ENCODE measurements at places on chromosomes 2 and 18. TPM values are rescaled to one million over a fixed set of nuclear protein-coding genes. Genes with fewer than 3 reads are reported as not detected.

- no peak for DNase-seq
These were observed 240.7 kb downstream of the NRXN1 start for GRCh38 chr2:50791271-50791670.

DNA sequence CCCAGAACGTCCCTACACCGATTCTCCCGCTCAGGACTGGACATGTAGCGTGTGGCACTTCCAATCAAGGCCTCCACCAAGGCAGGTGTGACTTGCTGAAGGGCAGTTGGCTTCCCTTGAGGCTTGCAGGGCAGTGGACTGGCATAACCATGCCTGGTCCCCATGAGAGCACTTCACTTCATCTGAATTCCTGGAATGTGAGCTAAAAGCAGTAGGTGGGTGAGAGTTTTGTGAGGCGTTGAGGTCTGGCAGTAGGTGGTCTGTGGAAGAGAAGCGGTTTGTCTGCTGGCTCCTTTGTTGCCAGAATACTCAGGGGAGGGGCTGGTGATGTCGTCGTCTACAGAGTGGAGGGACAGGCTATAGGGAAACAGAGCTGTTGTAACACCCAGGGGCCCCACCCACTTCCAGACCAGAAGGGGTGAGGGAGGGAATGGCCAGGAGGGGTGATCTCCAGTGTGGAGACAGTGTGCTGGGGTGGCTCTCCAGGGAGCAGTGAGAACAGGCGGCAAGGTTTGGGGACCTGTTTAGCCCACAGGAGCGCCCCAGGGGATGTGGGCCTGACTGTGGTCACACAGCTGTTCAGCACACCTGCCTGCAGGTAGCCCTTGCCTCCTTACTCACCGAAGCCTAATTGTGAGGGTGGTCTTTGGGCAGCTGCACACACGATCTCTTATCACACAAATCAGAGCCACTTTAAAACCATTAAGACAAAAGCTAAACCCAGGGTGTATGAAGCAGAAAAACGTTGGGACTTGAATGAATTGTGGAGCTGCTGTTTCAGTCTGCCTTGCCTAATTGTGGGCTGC, 21.5 kb upstream of the ALKAL2 start:
- DNase-seq = no peak

- DNase-seq = no peak
These were observed 368.9 kb upstream of the TNP1 start for GRCh38 chr2:217228732-217229131.

GRCh38 chr2:144102386-144102785, 417.5 kb downstream of the ZEB2 start:
- no peak for DNase-seq

GRCh38 chr2:195252018-195252417, 405.0 kb upstream of the SLC39A10 start:
- no peak for DNase-seq

DNA sequence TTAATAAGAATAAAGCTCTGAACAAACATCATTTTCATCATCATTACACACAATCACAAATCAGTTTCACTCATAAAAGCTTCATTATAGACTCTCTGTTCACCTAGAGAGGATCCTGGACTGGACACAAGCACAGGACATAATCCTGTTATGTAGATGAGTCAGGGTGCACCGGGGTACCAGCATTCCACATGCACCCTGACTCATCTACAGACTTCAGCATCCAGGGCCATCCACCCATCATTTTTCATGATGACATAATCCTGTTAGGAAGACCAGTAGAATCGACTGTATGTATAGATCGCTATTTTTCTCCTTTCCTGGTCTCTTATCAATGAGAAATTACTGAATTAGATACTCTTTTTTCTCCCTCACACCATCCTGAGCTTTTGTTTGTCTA, 73.7 kb upstream of the PIK3C3 start:
- DNase-seq = no peak

GRCh38 chr2:97740590-97741182, 27.3 kb downstream of the ZAP70 start:
- DNase-seq = peak; percentile 26

DNA sequence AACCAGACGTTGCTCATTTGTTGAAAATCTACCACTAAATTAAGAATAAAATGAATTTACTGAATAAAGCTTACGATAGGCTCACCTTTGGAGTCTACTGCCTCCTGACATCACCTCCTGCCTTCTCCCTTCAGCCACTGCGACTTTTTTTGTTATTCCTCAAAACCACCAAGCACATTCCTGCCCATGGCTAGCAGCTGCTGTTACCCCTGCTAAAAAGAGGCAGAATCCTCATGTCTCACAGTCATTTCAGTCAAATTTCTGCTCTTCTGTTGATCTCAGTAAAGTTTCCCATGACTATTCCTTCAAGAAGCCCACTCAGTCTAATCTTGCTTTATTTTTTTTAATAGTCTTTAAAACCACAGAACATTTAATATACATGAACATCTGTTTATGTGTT, 40.8 kb upstream of the ANKRD62 start:
- no peak for DNase-seq

DNA sequence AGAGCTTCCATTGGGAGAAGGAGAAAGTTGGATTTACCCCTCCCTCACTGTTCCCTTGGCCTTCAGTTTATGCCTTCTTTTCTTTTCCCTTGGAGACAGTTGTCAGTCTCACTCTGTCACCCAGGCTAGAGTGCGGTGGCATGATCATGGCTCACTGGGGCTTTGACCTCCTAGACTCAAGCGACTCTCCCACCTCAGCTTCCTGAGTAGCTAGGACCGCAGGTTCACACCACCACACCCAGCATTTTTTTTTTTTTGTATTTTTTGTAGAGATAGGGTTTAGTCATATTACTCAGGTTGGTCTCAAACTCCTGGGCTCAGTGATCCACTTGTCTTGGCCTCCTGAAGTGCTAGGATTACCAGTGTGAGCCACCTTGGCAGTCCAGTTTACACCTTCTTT, 49.9 kb downstream of the SLC9A4 start:
- DNase-seq = no peak

DNA sequence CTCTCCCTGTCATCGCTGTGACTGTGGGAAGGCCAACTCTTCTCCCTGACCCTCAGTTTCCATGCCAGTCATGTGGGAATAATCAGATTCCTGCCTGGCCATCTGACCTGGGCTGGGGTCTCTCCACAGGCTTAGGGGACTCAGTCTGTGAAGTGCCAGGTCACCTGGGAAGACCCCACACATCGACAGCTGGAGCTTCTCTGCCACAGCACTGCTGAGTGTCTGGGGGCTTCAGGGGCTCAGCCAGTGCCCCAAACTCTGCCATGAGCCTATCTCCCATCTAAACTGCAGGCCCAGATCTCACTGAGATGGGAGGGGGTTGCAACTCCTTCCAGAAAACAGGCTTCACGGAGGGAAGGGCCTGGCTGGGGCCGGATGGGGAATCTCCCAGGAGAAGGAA, 42.0 kb upstream of the OTOS start:
- no peak for DNase-seq

- no peak for DNase-seq
These were observed 77.7 kb upstream of the MAP4K3 start for GRCh38 chr2:39514825-39515224.

- no peak for DNase-seq
These were observed 55.4 kb downstream of the CDC42EP3 start for GRCh38 chr2:37615804-37616676.

- no peak for DNase-seq
These were observed 17.2 kb downstream of the TNP1 start for GRCh38 chr2:216842636-216843035.

DNA sequence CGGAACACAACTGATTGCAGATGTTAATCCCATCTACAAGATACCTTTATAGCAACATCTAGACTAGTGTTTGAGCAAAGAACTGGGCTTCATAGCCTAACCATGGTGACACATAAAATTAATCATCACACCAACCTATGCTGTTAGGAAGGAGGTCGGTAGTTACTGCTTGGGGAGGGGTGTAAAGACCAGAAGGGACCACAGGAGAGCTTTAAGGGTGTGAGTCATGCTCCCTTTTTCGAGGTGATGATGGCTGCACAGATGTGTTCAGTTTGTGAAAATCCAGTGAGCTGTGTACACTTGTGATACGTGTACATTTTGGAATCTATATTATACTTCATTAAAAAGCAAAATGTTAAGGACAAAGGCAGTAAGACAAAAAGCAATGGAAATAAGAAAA, 4.6 kb upstream of the SEH1L start:
- no peak for DNase-seq

DNA sequence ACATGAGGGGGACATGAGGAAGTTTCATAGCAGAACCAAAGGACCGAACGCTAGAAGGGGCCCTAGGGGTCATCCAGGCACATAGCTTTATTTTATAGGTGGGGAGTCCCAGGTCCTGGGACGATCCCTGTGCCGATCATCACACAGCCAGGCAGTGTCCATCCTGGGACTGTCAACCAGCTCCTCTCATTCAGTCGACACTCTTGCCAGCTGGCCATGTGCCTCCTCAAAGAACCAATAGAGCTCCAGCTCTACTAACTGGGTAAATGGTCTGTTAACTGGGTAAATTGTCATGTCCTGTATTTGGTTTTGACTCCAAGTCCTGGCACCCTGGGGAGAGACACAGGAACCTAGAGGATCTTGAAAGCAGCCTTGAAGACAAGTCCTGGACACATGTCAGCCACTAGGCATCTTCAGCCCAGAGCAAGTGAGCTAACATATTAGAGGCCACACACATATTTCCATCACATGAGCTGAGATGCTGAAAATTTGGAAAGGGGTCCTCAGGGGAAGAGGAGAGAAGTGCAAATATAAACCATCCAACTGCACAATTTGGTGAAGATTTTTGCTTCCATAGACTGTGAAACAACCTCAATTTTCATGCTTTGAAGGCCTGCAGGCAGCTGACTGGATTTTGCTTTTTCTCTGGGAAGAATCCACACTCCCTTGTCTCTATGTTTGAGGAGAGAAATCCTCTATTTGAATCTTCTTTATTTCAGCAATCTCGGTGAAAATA, 361.1 kb upstream of the SLC14A2 start:
- DNase-seq = no peak

- DNase-seq = no peak
These were observed 167.0 kb downstream of the NDUFA10 start for GRCh38 chr2:239858179-239858578.

DNA sequence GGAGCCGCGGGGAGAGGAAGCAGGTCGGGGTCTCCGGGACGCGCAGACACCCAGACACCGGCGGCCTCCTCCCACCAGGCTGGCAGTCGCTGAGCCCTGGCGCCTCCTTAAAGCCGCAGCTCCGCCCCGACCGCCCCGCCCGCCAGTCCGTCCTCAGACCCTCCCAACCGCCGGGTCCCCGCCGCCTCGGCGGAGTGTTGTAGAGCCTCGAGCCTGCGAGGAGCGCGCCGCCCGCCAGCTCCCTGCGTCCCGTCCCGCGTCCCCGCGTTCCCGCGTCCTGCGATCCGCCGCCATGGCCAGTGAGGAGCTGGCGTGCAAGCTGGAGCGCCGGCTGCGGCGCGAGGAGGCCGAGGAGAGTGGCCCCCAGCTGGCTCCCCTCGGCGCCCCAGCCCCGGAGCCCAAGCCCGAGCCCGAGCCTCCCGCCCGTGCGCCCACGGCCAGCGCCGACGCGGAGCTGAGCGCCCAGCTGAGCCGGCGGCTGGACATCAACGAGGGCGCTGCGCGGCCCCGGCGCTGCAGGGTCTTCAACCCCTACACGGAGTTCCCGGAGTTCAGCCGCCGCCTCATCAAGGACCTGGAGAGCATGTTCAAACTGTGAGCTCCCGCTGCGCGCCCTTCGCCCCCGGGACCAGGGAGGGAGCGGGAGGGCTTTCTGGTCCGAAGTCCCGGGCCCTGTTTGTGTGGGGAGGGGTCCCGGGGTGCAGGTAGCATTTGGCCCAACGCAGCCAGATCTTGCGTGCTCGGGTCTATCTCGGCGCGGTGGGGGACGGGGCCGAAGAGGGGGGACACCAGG, at the start of gene EFHD1:
Gene EFHD1 (plus strand): TSS at position 192 of the 793 bp plus-strand sequence. CDS start 101 bp downstream, at position 293.
- DNase-seq = peak; percentile 84

DNA sequence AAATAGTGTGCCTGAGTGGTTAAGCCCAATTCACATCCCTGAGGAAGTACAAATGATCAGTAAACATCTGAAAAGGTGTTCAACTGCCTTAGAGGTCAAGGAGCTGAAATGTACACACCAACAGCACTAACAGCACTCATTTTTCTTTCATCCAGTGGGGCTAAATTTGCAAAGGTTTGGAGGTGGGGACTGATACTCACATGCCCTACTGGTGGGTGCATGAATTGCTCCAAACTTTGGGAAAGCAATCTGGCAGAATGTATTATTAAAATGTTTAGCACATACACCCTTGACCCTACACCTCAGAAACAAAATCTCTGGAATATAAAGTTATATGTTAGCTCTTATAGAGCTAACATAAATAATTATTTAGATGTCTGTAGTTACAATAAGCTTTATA, 19.0 kb upstream of the FAM178B start:
- DNase-seq = no peak

Gene RAB6C
- not detected for total RNA-seq

Gene MFF
- 144 TPM for total RNA-seq

Gene DUSP2
- total RNA-seq = 5.2 TPM

Gene BUB1
- 45.7 TPM for total RNA-seq

Gene ANKRD39
- total RNA-seq = 19.0 TPM

Gene ANTXR1
- 36.1 TPM for total RNA-seq

Gene SPC25
- 20.7 TPM for total RNA-seq

Gene CWC22
- 35.2 TPM for total RNA-seq

Gene PRKAG3
- not detected for total RNA-seq

Gene ARHGEF33
- total RNA-seq = 1.4 TPM

Measured in PC-9 (cell line).